Retinal pigment epithelial cell (primary cell): ENCODE measurements at places on chromosomes 16 and 17.

GRCh38 chr16:70466805-70467076 is 12.3 kb downstream of the FCSK start:
- DNase-seq, result no peak

- DNase-seq, result no peak
These were observed 1.2 kb downstream of the TRIM65 start for GRCh38 chr17:75895370-75896155.

- no peak for DNase-seq
These were observed 112.0 kb downstream of the LITAF start for GRCh38 chr16:11474617-11475291.

DNA sequence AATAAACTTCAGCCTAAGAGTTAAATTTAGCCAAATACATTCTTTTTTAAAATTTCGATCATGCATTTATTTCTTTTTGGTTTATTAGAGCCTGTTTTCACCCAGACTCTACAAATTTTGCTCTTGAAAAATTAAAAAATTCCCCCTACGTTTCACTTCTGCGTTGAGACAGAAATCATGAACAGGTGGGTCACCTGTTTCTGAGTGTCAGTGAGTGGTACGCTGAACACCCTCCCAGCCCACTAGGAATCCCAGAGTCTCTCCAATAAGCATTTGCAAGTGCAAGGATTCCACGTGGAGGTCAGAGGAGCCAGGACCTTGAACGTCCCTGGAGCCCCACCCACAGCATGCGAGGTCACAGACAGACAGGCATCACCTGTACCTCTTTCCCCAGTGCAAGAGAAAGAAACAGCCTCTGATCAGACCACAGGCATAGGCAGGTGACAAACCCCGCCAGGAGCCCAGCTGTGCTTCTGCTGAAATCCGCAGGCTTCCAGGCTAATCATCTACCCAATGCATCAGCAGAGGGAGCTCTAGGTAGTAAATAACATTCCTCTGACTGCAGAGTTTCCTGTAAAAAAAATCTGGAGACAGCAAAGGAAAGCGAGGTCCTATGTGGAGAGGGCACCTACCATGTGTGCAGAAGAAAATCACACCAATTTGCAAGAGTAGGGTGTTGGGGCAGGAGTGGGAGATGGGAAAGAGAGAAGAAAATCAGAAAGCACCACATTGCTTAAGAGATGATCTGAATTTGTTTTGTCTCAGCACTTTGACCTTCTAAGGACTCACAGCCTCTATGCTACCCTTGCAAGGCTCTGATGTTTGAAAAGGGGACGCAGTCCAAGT is 5.9 kb upstream of the XYLT1 start:
- no peak for DNase-seq

DNA sequence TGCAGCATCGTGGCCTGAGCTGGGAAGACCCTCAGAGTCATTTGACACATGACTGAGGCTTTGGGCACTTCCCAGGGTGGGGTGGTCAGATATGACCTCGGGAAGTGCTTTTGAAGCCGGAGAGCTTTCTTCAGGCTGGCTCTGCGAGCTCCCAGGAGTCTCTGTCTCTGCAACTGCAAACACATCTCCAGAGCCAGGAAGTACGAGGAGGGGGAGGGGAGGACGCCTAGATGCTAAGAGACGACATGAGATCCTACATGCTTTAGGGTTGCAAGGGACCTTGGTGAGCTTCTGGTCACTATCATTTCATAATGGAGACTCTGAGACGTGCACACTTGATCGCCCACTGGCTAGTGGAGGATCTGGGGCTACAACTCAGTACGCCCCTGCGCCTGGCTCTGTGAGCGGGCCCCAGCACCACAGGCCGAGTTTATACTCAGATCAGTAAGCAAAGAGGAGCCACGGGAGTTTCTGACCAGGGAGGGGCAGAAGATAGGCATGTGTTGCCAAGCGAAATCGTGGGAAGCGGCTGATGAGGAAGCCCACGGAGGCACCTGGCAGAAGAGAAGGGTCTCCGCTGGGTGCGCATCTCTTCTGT is 527 bp upstream of the MGAT5B start:
- no peak for DNase-seq

DNA sequence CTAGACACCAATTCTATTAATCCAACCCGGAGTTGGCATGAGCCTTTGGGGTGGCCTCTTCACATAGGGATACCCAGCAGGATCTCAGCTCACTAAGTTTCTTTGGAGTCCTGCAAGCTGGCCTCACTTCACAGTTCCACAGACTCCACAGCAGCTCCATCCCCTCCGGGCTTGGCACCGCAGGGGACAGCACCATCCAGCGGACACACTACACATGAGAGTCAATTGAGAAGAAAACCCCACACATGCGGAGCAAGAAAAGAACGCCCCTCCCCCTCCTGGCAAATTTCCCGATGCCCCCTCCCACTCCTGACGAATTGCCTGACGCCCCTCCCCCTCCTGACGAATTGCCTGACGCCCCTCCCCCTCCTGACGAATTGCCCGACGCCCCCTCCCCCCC is 31.1 kb downstream of the KLHDC4 start:
- no peak for DNase-seq

DNA sequence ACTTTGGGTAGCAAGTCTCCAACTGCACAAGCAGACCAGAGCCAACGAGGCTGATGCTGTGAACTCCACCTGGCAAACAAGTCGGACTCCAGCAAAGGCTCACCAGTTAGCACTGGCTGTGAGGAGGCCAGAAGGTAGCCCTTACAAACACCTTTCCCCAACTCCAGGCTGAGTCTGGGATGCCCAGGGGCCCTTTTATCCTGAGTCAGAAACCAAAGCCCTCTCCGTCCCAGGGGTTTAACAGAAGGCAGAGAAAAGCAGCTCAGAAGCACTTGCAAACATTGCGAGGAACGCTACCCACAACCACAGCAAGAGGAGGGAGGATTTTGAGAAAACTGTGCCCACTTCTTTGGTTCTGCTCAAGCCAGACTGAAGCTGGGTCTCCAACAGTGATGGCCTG is 25.0 kb downstream of the CUEDC1 start:
- no peak for DNase-seq

GRCh38 chr17:77872199-77872598 is 86.3 kb upstream of the TNRC6C start:
- no peak for DNase-seq

DNA sequence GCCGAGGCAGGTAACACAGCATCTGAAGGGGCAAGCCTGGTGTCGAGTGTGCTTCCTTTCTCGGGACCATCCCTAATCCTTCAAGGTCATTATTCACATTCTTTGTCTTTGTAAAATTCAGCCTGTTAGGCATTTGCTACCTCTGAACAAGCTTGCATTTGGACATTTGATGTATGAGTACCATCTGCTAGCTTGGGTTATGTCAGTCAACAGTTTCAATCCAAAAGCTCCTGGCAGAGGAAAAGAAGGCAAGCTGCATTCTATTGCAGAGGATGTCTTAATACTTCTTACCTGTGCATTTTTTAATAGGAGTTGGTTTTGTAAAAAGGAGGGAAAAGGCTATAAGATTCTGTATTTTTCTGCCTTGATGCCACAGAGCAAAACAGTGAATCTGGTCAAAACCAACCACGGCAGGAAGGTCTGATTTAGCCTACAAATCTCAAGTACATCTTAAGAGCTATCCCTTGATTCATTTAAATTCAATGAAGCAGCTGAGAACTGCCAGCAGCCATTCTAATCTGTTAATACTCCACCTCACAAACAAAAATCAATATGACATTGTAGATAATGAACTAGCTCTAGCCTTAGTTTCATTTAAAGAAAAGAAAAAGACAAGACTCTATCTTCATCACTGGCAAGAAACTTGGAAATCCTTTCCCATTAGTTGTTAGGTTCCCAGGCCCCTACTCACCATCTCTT is 39.0 kb downstream of the TEX2 start:
- no peak for DNase-seq

DNA sequence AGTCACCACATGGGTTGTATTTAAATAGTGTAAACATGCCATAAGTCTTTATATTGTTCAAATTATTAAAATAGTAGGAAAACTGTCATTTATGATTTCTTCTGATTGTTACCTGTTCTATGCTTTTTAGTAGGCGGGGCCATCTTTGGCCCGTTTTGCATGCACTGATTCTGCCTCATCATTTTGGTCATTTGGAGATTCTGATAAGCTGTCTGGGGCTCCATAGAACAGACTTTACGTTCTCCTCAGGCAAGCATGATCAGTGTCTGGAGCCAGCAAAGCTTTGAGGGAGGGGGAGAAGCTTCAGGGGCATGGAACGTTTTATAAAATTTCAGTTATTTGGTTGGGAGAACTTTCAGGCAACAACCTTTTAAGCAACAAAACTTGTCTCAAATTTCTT is 8.8 kb downstream of the NDEL1 start:
- DNase-seq, result no peak

- DNase-seq, result no peak
These were observed 375.9 kb downstream of the CDH13 start for GRCh38 chr16:83002351-83003334.

DNA sequence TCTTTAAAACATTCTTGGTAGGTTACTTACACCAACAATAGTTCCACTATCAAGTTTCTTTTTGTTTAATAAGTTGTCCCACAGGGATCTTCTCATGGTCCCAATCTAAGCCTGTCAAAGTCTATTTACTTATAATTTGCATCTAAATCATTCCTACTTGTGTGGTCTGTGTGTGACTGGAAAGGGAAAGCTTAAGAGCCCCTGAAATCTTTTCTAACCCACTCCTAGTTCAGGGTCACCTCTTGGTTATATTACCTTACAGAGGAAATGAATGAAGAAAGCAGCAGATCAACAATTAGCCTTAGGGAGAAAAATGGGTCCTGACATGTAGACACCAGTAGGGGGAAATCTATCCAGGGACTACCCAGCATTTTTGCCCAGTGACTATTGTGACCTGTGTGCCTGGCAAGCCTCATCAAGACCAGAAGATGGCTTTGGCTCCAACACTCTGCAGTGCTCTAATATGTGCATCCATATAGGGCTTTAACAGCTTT is 110.4 kb upstream of the HAS3 start:
- DNase-seq, result no peak

- no peak for DNase-seq
These were observed 7.8 kb downstream of the CSF3 start for GRCh38 chr17:40022961-40023541.

DNA sequence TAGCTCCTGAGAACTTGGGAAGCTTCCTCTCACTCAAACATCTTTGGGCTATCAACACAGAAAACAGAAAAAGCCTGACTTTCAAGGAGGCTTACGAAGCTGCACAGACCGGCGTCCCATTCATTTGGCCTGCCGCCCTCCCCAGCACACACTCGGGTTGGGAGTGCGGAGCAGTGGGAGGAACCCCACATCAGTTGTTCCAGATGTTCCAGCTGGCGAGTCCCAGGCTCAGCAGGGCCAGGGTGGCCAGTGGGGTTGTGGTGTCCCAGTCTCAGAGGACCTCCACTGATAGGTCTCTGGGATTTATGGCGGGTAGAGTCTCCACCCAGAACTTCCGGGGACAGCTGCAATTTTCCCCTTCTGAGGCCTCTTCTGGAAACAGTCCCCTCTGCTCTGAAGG is 43.1 kb upstream of the DLX4 start:
- no peak for DNase-seq

DNA sequence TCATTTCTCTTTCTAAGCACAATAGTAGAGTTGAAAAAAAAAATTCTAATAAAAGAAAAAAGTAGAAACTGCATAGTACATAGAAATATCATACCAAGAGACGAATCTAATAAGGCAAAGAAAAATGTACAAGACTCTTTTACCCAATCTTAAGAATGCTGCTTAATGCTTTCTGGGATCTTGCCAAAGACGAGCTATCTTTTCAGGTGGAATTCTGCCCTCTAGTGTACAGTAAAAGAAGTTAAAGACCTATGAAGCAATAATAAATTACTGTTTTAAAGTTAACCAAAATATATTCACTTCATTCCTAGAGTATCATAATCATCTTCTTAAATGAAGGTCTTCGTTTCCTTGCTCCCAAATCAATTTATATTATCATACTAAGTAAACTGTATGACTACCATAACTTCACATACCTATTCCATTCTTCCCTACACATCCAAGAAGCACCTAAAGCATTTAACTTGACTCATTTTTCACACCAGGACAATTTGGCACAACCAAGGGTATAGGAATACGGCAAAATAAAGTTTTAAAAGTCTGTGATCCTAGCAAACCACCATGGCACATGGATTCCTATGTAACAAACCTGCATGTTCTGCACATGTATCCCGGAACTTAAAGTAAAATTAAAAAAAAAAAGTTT is 47.7 kb downstream of the CFDP1 start:
- peak; percentile 68 for DNase-seq

GRCh38 chr17:69466905-69467667 is 52.6 kb downstream of the MAP2K6 start:
- DNase-seq, result no peak

GRCh38 chr17:58702045-58702476 is 9.7 kb downstream of the RAD51C start:
- DNase-seq, result no peak

DNA sequence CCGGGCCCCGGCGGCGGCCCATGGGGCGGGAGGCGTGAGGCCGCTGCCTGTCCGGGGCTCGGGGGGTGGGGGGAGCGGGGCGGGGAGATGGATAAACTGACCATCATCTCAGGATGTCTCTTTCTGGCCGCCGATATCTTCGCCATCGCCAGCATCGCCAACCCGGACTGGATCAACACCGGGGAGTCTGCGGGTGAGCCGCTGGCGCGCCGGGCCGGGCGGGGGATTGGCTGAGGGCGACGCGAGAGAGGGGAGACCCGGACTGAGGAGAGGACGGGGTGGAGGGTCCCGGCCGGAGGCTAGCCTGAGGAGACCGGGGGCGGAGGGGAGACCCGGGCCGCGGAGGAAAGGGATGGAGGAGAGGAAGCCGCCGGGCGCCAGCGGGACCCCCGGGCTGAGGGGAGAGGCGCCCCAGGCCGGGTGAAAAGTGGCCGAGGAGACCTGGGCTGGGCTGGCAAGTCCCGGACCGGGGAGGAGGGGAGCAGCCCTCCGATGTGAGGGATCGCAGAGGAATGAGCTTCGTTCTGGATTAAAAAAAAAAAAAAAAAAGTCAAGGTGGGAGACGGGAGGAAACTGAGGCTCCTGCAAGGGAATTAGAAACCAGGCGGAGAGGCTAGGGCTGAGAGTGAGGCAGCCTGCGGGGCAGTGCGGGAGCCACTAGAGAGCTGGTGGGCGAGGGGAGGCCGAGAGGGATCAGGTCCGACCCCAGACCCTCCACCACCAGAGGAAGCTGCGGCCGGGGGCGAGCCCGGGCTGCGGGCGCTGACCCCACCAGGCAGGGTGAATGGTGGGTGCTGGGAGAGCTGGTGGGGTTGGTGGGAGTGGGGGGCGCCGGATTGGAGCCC is 526 bp downstream of the MOSMO start:
- DNase-seq, result no peak
